ENCODE measurements at places on chromosomes 7 and 10.

GRCh38 chr10:472241-472910 lies 217.1 kb downstream of the DIP2C start:
- no peak for DNase-seq

DNA sequence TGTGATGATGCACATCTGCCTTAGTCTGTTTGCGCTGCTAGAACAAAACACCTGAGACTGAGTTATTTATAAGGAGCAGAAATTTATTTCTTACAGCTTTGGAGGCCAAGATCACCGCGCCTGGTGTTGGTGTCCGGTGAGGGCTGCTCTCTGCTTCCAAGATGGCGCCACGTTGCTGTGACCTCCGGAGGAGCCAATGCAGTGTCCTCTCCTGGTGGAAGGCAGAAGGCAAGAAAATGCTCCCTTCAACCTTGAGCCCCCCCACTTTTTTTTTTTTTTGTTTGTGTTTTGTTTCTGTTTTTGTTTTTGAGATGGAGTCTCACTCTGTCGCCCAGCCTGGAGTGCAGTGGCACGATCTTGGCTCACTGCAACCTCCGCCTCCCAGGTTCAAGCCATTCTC lies 16.0 kb upstream of the ACTR3B start:
- no peak for DNase-seq

GRCh38 chr7:37920849-37921805 lies 687 bp downstream of the EPDR1 start:
- peak; percentile 47 for DNase-seq

- DNase-seq: no peak
Observed at GRCh38 chr10:119691726-119692125, 34.1 kb upstream of the INPP5F start.

GRCh38 chr7:6614953-6615722 lies at the start of gene ZNF853:
Gene ZNF853 (plus strand): TSS chr7:6615610. CDS start chr7:6616175, 565 bp downstream.
- DNase-seq: no peak

GRCh38 chr7:159099711-159100231 lies 44.9 kb downstream of the VIPR2 start:
- no peak for DNase-seq

GRCh38 chr7:94048755-94049154 lies 44.6 kb upstream of the BET1 start:
- DNase-seq: no peak

DNA sequence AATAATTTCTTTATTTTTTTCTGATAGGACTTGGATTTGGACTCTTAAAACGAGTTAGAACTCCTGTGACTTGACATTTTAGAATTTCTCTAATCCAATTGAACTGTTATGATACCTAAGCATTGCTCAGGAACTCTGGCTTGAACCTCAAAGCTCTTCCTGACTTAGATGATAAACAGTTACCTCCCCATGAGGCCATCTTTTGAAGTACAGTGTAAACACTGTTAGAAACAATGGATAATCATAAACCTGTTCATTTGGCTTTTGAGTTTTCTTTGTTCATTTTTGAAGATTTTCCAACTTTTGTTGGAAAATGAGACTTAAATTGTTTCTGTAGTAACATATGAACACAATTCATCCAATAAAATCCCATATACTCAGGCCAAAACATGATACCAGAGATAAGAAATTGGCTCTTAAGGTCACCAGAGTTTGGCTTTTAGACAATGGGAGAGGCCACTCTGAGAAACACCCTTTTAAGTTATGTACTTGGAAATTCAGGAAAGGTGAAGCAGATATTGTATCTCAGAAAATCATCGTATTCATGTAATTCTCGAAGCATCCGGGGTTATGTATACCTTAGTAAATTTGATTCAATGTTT lies 59.6 kb downstream of the RUNDC3B start:
- no peak for DNase-seq

- DNase-seq: no peak
Observed at GRCh38 chr7:132298790-132299189, 277.5 kb downstream of the PLXNA4 start.

GRCh38 chr7:91276909-91277308 lies 12.7 kb downstream of the FZD1 start:
- DNase-seq: no peak

All from NCI-H1694 treated with DMSO at 0.1 percent for 48 hours (cell line).